ENCODE measurements at places on chromosomes 7 and 10.

DNA sequence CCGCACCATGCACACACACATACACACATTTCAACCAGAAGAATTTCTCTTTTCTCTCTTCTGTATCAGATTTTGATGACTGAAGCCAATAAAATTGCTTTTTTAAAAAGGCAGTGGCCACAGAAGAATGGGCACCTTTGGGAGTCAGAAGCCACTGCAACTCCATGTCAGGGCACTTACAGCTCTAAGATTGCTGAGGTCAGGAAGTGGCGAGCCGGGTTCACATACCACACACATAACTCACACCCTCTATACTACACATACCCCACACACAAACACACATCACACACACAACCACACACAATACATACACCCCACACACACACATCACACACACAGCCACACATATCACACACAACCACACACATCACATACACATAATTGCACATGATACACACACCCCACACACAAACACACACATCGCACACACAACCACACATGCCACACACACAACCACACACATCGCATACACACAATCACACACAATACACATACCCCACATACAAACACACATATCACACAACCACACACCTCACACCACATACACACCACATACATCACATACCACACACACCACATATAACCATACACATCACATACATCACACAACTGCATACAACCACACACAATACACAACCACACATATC, 31.2 kb downstream of the GPRIN2 start:
- DNase-seq: peak; percentile 98

DNA sequence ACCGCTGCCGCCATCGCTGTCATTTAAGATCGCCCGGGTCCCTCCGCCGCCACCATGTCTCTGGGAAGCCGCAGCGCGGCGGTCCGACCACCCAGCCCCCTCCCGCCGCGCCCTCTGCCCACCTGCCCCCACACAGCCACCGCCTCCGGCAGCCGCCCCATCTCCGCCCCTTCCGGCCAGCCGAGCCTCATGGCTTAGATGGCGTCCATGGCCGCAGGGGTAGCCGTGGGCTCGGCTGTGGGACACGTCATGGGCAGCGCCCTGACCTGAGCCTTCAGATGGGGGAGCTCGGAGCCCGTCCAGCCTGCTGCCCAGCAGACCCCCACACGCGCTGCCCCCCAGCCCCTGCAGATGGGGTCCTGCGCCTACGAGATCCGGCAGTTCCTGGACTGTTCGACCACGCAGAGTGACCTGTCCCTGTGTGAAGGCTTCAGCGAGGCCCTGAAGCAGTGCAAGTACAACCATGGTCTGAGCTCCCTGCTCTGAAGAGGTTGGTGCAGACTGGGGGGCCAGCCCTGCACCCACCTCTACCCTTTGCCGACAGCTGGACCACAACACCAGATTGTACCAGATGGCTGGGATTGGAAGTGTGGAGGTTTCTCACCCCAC, 38.0 kb upstream of the TARP start:
- no peak for DNase-seq

DNA sequence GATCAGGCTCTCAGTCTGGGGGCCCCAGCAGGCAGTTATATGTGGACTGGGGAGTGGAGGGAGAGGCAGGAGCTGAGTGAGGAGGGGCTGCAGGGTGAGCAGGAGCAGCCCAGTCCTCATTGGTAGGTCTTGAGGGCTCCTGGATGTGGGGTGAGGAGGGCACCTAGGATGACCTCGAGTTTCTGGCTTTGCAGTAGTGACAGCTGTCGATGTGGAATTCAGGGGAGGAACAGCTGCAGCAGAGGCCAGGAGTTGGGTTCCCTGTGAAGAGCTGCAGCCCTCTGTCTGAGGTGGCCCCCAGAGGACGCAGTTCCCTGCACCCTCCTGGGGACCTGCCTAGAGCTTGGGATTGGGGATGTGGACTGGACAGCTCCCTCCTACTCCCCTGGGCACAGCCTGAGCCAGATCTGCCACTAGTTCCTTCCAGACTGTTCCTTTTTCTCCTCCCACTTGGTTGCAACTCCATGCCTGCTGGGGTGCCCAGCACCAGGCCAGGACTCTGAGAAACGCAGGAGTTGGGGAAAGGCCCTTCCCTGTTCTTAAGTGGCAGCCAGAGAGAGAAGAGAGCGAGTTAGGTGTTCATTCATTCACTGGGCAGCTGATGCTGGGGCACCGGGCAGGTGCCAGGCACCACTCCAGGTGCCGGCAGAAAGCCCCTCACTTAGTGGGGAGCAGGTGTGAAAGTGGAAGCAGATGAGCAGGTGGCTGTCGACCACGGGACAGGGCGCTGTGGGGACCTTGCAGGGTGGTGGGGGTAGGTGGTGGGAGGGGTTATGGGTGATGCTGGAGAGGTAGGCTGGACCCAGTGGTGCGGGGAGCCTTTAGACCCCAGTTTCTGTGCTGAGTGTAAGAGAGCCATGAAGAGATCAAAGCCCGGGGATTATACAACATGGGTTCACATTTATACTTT, 57.9 kb downstream of the PRF1 start:
- DNase-seq: no peak

DNA sequence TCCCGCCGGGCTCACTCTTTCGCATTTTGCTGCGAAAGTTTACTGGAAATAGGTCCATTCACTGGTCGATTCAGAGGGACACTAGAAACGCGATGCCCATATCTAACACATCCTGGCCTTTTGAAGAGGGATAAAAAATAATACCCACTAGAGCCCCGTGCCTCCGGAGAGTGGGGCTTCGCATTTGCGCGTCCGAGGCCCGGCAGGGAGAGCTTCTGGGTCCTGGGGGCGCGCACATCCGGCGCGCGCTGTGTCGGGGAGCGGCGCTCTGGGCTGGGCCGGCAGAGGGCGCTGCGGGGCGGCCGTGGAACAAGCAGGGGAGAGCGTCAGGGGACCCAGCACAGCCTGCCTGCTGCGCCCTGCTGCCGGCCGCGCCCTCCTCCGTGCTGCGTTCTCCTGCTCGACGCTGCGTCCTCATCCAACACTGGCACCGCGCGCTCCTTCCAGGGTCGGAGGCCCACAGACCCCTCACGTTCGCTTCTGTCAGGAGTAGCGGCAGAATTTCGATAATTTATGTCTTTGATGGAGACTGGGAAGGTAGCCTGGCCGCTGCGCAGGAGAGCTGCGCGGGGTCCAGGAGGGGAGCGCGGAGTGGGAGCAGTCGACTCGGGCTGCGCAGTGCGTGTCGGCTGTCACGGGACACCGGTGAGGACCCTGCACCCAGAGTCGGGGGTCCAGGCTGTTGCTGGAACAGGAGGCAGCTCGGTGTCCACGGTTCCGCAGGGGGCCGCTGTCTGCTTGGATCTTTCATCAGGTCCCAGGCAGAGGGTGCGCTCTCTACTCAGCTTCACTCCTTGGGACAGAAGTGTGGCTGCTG, 41.5 kb upstream of the ZNF32 start:
- peak; percentile 80 for DNase-seq

DNA sequence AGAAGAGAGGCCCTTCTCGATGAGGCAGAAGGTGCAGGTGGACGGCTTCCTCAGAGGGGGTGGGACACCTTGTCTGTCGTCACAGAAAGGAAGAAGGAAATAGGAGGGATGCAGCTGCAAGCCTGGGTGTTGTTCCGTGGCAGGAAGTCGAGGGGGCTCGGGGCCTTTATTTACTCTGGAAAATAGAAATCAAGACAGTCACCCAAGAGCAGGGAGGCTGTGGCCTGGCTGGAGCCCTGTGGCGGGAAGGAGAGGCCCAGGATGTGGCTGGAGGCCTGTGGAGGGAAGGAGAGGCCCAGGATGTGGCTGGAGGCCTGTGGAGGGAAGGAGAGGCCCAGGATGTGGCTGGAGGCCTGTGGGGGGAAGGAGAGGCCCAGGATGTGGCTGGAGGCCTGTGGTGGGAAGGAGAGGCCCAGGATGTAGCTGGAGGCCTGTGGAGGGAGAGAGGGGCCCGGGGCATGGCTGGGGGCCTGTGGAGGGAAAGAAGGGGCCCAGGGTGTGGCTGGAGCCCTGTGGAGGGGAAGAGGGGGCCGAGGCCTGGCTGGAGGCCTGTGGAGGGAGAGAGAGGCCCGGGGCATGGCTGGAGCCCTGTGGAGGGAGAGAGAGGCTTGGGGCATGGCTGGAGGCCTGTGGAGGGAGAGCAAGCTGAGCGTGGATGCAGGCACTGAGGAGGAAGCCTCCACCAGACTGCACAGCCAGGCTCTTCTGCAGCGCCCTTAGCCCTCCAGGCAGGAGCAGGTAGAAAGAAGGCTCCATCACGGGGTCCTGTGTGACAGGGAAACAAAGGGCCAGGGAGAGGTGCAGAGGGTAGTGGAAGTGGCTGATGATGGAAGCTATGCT, 97.3 kb upstream of the SFMBT2 start:
- DNase-seq: no peak

GRCh38 chr10:26491934-26492333, 53.8 kb downstream of the APBB1IP start:
- DNase-seq: peak; percentile 41

DNA sequence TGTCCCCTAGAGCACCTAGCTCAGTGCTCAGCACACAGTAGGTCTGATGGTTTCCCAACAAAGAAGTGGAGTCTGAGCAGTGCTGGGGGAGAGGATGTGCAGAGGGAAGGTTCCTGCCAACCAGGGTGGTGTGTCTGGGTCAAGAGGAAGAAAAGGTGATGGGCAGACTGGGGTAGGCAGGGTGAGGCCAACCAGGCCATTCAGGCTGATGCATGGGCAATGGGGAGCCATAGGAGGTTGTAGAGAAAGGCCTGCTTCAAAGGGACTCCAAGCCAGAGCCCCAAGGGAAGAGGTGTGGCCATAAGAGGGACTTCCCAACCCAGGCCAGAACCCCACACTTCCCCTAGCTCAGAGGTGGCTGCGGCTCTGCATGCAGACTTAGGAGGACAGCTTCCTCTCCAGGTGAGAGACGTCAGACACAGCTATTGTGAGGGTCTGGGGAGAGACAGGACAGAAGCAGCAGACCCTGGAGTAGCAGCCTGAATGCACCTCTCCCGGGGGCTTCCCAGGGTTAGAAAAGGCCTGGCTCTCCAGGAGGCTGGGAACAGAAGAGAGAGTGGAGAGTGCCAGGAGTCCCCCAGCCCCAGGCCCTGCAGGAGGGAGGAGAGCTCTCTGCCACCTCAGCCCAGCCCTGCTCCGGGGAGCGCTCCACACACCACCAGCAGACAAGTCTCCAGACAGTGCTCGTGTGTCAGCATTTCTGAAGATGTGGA, 87.4 kb upstream of the ZMIZ1 start:
- no peak for DNase-seq

GRCh38 chr7:80140388-80140787, 5.8 kb downstream of the GNAI1 start:
- no peak for DNase-seq

DNA sequence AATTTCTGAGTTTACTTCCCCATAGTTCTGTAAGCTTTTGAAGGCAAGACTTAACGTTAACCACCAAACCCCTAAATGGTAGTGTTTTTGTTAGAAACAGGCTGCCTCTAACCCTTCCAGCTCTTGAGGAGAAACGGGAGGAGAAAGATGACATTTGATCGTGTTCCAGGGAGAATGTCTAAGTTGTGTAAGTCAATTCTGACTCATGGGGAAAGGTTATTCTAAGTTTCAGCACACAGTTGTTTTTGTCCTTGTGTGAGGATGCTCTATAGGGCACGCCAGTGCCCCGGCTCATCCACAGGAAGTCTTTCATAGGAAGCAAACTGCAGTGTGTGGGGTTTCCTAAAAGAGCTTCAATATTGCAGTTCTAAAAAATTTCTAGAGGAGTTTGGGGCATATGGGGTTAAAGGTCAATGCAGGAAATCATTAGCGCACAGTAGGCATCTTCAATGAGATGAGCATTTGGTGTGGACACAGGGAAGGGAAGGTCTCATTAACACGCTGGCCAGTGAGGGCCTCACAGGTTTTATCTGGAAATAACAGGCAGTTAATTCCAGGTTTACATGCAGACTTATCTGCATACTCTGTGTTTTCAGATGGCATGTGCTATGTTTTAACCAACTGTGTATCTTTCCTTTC, 638.2 kb upstream of the IGFBP3 start:
- peak; percentile 96 for DNase-seq

- peak; percentile 52 for DNase-seq
Observed at GRCh38 chr10:86654411-86655172, at the start of gene OPN4. Gene OPN4 (plus strand): TSS chr10:86654547. CDS start chr10:86654784, 237 bp downstream.

- DNase-seq: peak; percentile 96
Observed at GRCh38 chr7:17275749-17276671, 22.4 kb upstream of the AHR start.

GRCh38 chr7:27662490-27663205, at the start of gene HIBADH:
Gene HIBADH (minus strand): TSS chr7:27662883. CDS start chr7:27662788, 95 bp downstream.
- peak; percentile 100 for DNase-seq

- peak; percentile 45 for DNase-seq
Observed at GRCh38 chr10:6770846-6771245, 190.8 kb upstream of the PRKCQ start.

GRCh38 chr10:14617852-14618251, 156.8 kb downstream of the FAM107B start:
- DNase-seq: peak; percentile 52

- DNase-seq: no peak
Observed at GRCh38 chr7:25037325-25037724, 57.3 kb upstream of the OSBPL3 start.

Measured in EH (cell line).